ENCODE measurements at places on chromosomes 7 and 10.

DNA sequence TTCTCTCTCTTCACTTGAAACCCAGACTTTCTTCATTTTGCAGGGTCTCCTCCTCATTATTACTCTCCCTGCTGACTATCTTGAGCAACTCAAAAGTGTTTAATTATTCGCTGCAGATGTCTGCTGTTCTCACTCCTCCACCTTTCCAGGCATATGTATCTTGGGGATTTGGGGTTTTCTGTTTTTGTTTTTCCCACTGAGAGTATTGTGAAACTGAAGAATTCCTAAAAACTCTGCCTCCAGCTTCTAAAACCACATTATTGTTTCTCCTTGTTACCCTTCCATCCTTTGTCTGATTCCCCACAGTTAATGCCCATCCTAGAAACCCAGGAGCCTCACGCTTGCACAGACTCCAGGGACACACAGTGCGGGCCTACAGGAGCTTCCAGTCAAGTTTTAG, 51.3 kb downstream of the WNT2 start:
- DNase-seq = no peak

- DNase-seq = no peak
Observed at GRCh38 chr7:38756521-38756920, 125.3 kb upstream of the AMPH start.

DNA sequence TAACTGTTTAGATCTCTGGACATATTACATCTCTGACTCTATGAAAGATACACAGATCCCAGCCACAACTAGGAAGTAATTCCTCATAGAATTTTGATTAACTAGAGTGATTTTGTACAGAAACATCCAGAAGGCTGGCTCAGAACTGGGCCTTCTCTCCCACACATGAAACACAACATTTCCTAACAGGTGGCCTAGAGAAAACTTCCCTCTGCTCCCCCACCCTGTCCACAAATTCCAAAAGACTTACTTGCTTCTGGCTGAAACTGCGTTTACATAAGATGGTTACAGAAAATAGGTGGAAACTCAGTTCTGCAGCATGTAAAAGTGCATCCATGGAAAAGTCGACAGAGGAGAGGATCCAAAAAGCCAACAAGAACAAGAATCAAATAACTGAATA, 132.9 kb downstream of the FZD1 start:
- no peak for DNase-seq

DNA sequence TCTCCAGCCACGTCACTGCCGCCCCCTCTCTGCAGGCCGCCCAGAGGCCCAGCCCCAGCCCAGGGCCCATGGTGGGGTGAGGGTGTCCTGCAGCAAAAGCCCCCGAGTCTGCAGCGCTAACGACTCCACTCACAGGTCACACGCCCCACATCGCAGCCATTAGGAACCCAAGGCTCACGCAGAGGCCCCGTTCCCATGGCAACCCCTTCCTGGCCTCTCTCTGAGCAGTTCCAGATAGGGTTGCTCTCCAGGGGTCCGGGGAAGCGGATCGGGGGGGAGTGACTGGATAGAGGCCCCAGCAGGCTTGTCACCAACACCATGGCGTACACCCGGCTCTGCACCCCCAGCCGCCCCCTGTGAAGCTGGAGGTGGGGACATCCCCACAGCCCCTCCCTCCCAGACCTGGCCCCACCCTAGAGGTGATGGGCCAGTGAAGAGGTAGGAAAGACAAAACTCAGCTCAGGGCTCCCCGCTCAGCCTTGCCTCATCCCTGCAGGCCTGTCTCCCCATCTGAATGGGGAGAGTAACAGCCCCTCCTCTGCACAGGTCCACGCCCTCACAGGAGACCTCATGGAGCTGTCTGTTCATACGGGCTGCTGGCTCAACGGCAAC, 41.2 kb downstream of the TNRC18 start:
- DNase-seq = no peak

GRCh38 chr10:91525896-91526712, 106.8 kb downstream of the PPP1R3C start:
- DNase-seq = no peak

GRCh38 chr7:30799976-30800661, 28.9 kb downstream of the MINDY4 start:
- DNase-seq = no peak

DNA sequence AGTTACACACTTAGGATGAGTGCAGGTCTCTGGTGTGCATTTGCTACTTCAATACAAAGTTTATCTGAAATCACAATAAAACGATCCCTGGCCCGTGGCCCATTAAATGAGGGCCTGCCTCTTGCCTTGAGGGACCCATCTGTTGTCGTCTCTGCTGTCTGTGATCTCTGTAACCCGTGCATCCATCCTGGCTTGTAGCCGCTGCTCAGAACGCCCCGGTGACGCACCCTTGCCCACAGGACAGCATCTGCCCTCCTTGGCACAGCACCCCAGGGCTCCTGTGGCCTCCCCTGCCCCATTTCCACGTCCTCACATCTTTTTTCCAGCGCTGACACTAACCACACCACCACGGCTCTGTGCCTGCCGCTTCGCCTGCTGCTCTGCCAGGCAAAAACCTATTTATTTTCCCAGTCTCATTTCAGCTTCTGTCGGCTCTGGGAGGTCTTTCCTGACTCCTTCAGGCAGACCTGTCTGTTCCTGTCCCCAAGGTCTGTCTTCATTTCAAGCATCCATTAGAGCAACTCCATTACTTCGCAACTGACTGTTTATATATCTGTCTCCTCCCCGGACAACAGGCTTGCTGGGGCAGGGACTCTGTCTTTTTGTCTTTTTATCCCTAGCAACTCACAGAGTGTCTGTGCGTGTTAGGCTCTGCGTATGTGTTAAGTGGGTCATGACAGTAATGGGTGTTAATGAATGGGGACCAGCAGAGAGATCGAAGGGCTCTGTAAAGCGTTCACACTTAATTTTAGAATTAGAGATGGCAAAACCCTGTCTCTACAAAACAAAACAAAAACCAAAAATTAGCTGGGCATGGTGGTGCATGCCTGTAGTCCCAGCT, 16.4 kb downstream of the CARD11 start:
- DNase-seq = no peak

All from activated T-cell treated with anti-CD3 and anti-CD28 coated beads, Interleukin-2, amount 50 U/mL, for 72 hours (primary cell).